Body of pancreas (tissue), 4 donors: ENCODE measurements at places on chromosomes 2 and 18. TPM values are rescaled to one million over a fixed set of nuclear protein-coding genes. Genes with fewer than 3 reads are reported as not detected.

The SOX11 gene
- not detected for total RNA-seq

The SLC9A4 gene
- 0.78 TPM for total RNA-seq

The IL36G gene
- total RNA-seq: not detected

DNA sequence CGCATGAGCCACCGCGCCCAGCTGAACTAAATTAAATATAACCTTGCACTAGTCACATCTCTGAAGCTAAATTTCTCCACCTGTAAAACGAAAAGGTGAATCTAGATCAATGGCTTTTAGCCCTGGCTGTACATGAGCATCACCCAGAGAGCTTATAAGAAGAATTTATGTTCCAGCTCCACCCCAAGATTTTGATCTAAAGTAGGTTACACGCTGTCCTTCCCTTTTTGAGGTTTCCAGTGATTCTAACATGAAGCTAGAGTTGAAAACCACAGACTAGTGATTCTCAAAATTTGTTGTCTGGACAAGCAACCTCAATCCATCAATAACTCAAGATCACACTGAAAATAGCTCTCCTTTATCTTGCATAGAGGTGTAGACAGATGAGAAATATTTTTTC, 208.8 kb upstream of the CRIM1 start:
- no peak for DNase-seq

The ACOXL gene
- not detected for total RNA-seq

The NCKAP5 gene
- 2.6 TPM for total RNA-seq

The TMEM37 gene
- 22.1 TPM for total RNA-seq

The IL1R1 gene
- 55.4 TPM for total RNA-seq

GRCh38 chr2:120772261-120772660, 36.6 kb downstream of the GLI2 start:
- no peak for DNase-seq

The CHST10 gene
- 13.0 TPM for total RNA-seq

- DNase-seq: no peak
Measured at GRCh38 chr2:151908204-151908882, 80.1 kb upstream of the ARL5A start.

DNA sequence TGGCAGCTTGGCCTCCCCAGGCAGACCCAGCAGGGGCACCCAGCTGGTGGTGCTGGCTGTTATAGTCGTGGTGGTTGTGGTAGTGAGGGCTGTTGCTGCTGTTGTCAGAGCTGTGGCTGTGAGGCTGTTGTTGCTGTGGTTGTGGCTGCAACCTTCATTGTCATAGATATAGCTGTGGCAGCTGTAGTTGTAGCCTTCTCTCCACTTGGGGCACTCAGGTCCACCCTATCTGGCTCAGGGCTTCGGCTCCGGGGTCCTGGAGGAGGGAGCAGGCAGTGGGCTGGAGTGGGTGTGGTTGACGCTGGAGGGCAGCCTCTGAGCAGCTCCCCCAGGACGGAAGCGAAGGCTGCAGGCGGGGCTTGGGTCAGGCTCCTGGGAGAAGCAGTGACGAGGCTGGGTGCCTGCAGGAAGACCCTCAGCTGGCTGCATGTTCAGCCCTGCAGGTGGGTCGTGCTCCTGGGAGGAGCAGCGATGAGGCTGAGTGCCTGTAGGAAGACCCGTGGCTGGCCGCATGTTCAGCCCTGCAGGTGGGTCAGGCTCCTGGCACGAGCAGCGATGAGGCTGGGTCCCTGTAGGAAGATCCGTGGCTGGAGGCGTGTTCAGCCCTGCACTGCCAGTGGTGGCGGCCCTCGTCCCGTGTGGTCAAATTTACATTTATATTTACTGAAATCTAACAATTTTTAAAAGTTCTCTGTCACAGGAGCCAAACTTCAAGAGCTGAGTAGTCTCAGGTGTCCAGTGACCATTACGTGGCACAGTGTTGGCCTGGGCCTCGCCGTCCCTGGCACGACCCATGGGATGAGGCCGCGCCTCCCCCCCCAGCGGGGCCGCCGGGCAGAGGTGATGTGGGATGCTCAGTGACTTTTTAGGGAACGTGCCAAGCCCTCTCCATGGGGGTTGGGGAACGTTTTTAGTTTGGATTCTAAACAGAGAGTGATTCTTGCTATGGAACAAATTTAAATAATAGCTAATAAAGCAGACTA, 79.2 kb upstream of the PXDN start:
- DNase-seq: no peak

DNA sequence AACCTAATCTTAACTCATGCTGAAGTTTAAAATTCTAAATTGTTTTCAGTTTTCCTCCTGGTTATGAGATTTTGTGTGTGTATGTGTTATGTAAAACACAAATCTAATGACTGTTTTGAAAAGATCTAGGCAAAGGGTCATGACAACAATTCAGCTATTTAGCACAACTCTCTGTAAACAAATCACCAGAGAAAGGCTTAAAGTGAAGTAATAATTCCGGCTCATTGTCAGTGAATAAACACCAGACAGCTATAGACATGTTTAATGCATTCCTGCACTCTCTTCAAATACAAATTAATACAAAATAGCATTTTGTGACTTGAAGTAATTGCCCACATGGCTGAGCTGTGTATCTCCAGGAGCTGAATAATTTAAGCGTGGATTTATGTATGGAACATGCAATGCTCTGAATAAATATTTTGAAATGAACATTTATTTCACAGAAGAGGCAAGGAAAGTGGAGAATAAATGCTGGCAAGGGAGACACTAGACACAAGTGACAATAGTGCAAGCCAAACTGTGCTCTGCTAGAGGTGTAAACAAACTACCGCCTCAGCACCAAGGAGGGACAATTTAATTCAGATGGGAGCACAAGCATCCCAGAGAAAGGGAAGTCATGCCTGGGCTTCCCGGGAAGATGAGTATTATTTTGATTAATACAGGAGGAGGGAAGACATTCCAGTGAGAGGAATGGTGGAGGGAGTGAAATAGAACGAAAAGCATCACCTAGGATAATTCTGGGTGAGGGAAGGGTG, 133.6 kb upstream of the XPO1 start:
- DNase-seq: no peak

DNA sequence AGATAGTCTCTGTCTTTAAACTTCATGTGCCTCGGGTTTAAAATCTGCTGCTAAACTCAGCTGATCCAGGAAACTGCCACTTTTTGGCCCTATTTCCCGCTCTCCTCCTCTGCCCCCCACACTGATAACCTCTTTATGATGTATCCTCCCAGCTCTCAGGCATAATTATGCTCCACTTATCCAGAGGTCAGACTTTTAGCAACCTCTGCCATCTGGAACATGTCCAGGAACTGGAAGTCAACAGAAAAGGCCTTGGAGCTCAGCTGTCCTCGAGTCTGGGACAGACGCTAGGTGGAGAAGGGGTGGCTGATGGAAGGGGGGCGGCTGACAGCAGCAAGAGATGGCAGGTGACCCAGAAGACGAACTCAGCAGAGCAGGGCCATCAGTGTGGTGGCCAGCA, 41.2 kb downstream of the ASAP2 start:
- DNase-seq: peak; percentile 74

DNA sequence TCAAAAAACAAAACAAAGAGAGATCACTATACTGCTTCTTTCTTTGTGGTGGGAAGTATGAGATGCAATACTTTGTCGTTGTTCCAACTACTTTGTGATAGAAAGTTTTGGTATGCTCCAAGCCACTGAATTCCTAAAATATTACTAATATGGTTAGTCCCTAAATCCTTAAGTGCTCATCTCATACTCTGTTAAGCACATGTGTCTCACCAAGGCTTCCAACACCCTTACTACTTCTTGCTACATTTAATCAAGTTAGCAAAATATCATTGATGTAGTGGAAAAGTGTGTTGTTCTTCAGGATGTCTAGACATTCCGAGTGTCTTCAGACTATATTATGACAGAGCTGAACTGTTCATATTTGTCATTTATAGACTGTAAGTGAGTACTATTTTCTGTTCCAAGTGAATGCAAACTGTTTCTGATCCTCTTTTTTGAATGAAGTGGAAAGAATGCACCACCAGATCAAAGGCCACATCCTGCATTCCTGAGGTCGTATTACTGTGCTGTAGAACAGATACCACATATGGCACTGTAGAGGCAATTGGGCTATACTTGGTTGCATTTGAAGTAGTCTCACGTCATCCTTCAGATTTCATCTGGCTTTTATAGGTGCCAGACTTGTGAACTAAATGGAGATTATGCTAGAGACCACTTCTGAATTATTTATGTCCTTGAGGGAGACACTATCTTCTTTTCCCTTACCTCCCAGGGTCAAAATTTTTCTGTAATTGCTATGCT, 298.4 kb upstream of the ZNF521 start:
- DNase-seq: no peak

- DNase-seq: no peak
Measured at GRCh38 chr2:85959826-85960225, 71.0 kb upstream of the ST3GAL5 start.

GRCh38 chr2:4873876-4874593, 818.1 kb upstream of the SOX11 start:
- DNase-seq: no peak

The AGXT gene
- not detected for total RNA-seq

DNA sequence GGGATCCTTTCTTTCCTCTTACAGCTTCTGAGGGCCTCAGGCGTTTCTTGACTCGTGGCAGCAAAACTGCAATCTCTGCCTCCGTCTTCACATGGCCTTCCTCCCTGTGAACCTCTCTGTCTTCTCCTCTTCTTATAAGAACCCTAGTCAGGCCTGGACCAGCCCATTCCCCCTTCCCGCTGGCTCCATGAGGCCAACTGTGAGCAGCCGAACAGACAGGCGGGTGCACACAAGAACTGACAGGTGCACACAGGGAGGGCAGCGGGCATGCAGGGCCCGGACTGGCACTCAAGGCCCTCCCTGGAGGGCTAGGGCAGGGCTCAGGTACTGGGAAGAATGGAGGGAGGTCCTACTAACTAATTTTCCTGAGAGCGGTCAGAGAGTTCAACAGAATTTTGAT, 92.4 kb upstream of the DAPL1 start:
- no peak for DNase-seq

GRCh38 chr2:5482929-5483331, 209.3 kb upstream of the SOX11 start:
- no peak for DNase-seq

- DNase-seq: peak; percentile 89
Measured at GRCh38 chr2:237291138-237291792, 122.7 kb downstream of the COL6A3 start.

The MDH1 gene
- total RNA-seq: 93.9 TPM

DNA sequence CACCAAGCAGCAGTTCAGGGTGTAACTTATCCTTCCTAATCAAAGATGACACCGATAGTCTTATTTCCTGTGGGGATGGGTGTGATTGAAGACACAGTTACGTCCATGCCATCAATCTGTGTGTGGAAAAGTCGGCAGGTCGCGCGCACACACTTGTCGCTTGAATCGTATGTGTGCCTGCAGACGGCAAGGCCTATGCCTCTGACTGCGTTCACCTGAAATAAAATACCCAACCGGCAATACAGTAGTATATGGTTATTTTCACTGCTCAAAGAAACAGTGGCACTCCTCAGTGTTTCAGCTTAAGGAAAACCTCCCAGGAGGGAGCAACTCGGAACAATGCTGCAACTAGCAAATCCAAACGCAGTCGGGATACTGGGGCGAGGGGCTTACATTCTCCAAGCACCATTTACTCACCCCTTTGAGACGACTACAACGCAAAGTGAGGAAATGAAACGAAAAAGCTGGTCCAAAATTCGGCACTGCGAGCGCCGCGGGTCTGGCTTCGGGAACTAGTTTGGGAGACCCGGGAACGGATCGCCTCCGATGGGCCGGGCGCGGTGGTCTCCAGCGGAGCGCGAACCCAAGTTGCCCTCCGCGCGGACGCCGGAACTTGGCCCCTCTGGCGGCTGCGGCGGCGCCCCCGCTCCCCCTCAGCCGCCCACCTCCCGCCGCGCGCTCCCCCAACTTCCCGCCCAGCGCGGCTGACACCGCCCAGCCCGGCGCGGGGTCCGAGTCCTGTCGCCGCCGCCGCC, 675 bp downstream of the PRKD3 start:
- peak; percentile 33 for DNase-seq

The HJURP gene
- not detected for total RNA-seq

GRCh38 chr18:6482198-6482977, 67.7 kb upstream of the L3MBTL4 start:
- peak; percentile 69 for DNase-seq
